ENCODE measurements at places on chromosomes 1 and 21.

GRCh38 chr1:26274801-26275425, 5.0 kb upstream of the SH3BGRL3 start:
- no peak for DNase-seq

- DNase-seq = no peak
Observed at GRCh38 chr1:150762552-150762951, 3.0 kb downstream of the CTSS start.

- DNase-seq = no peak
Observed at GRCh38 chr1:203360547-203361185, 9.7 kb upstream of the FMOD start.

DNA sequence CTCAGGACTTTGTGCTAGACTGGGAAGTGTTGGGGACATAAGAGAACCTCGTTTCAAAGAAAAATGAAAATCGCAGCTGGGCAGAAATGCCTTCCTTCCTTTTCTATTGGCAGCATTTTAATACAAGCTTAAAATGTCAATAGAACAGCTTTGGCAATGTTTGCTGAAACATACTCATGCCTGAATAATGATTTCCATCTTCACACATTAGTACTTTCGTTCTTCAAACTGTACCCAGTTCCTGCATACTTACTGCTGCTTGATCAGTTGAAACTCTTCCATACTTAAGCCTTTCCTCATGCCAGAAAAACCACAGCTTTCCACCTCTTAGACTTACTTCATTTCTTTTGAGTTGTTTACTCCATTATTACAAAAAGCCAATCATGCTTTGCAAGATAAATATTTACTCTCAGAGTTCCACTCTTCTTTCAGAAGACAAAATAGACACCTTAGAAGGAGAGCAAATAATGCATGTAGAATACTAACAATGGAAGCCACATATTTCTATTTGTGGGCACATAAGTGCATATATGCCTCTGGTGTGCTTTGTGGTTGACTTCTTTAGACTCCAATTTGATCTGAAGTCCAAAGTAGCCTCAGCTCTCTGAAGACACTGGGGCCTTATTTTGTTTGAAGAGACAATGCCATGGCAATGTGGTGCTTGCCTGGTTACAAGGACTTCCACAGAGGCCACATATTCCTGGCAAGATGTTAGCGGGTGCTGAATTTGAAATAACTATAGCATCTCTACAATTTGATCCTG, 22.7 kb upstream of the CD55 start:
- DNase-seq = no peak

GRCh38 chr1:173122958-173123852, 72.5 kb upstream of the TNFSF18 start:
- DNase-seq = peak; percentile 82

DNA sequence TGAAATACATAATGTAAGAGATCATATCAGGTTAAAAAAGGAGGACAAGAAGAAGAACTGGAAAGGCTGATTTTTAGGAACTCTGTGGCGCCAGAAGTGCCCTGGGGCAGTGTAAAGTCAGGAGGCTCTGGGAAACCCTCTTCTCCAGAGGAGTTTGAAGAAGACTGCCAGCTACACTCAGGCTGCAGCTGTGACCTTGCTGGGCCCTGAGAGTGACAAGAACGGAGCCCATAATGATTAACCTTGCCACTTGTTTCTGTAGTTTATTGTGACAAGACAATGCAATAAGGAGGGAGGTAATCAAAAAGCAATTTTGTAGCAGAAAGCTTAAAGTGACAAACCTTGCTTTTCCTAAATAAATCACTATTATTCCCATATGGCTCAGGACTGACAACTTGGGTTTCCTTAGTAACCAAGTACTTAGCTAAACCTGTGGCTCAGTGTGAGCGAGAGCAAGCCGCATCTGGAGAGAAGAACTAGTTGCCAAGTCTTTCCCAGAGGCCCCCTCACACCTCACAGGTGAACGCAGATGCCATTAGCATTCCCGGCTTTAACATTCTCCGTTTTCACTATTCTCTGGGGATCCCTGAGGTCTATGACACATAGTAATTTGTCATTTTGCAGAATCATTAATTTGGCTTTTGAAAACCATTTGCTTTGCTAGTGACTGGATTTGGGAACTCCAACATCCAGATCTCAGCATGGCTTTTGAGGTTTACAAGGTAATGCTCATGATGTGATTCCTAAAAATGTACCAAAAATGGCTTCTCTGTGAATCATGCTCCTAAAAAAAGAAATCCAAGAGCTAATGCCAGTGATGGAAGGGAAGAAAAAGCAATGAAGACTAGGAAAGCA, 115.9 kb downstream of the OMA1 start:
- DNase-seq = peak; percentile 20

DNA sequence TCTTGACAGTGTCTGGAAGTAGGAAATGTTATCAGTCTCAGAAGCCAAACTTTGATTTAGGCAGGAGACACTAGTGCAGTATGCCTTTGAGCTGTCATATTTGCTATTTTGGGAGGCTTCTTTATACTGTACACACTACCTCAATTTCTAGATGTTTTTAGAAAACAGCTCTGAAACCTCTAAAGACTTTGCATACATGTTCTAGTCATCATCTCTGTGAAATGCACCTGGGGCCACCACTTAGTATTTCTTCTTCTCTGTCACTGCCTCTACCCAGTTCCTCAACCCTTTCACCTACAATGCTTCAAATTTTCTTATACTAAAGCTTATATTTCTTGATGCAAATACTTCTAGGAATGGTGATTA, 29.1 kb upstream of the PLA2G4A start:
- DNase-seq = no peak

GRCh38 chr1:9275161-9275560, 17.5 kb upstream of the SPSB1 start:
- no peak for DNase-seq

All from AG08395 (cell line).